ENCODE measurements at places on chromosomes 6 and 20.

DNA sequence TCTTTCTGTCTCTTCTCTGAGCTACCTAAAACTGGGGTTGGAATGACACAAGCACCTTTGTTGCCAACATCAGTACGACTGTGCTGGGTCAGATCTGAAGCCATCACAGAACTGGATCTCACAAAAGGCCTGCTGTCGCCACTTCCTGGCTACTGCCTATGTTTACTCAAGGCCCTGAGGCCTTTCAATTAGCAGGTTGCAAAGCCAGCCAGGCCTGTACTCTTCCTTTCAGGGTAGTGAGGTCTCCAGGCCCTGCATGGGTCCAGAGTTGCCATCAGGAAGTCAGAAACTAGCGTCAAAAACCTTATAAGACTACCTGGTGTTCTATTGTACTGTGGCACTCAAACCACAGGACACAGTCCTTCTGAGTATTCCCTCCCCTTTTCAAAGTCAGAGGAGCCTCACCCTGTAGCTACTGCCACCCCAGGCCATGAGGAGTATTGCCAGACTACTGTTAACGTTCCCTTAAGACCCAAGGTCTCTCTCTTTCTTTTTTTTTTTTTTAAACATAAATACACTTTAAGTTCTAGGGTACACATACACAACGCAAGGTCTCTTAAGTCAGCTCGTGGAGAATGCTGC, 937.4 kb upstream of the GJE1 start:
- no peak for DNase-seq

DNA sequence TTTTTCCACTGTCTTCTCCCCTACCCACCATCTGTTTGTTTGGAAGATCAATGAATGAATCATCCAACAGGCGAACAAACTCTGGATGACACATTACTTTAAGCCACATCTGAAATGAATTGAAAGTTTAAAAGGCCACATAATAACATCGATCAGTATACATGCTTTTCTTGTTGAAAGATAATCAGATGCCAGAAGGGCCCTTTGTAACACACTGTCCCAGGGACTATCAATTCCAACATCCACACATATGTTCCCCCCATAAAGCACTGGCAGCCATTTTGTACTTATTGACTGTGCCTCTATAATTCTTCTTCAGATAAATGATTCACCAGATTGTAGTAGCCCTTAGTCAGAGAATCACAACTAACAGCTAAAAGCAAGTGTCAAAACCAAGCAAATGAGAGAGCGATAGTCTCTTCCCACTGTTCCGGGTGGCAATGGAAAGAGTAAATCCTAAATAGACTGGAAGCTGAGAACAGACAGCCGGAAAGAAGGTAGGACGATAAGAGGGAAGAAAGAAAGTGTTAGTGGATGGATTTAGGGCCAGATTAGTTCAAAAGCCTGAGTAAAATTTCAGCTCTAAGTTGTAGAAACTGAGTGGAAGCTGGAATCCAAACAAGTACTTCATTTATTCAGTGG, 184.9 kb upstream of the TENT5A start:
- DNase-seq = no peak

GRCh38 chr6:130676077-130676772, 151.0 kb upstream of the SMLR1 start:
- DNase-seq = no peak

DNA sequence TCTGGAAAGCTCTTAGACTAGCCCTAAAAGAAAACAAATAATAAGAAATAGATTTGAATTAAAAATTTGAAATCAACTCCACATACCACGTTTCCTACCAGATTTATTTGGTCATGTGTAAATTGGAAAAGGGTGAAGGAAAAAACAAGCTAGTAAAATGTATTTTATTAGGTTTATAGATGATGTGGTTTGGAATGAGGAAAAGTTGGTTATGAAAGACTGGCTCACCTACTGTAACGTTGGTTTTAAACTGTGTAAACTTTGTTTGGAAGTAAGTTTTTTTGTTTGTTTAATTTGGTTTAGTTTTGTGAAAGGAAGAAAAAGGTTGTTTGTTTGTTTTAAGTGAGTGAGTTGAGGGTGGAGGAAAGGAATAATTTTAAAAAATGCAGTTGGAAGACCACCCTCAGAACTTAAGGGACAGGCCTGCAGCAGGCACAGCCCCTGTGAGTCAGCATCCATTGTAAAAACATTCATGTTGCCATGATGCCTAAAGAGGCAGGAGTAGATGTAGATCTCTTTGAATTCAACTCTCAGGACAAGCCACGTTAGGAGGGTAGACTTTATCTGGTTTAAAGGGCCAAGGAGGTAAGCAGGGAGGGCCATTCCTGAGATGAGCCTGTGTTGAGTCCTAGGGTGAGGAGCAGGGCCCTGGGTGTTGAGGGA, 93.7 kb upstream of the SCGN start:
- DNase-seq = no peak

GRCh38 chr6:39524007-39524406, 201.2 kb downstream of the KIF6 start:
- DNase-seq = no peak

DNA sequence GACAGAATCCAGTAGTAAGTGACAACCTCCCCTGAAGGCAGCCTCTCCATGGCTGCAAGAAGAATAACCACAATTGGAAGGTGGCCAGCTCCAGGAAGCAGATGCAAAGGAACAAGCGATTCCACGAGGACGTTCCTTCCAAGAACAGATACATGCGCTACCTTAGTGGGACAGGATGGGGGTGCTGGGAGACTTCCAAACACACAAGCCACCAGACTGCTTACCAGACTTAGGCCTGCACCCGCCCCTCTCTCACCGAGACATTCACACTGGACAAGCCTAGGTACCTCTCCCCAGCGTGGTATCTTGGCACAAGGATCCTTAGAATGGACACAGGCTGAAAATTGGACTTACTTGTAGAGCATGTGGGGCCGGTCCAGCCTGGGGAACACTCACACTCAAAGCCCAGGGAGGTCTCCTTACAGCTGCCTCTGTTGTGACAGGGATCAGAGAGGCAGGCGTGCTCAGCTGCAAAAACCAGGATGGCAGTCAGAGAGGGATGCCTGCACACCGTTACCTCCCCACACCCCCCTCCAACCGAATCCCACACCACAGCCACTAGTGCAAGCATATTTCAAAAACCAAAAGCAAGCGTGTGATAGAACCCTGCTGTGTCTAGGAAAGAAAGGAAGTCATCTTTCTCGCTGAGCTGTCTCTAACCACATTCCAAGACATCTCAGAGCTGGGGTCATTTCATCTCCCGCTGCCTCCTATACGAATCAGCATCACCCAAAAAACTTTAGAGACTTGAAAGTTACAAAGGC, 22.4 kb downstream of the JAG1 start:
- no peak for DNase-seq

- DNase-seq = no peak
Measured at GRCh38 chr6:15551798-15552197, 111.0 kb downstream of the DTNBP1 start.

All from CD4-positive, CD25-positive, alpha-beta regulatory T cell (primary cell).